ENCODE measurements at places on chromosomes 7 and 10. TPM values are rescaled to one million over a fixed set of nuclear protein-coding genes. Genes with fewer than 3 reads are reported as not detected.

- H3K36me3 ChIP-seq: no peaks in the 10 kb centered on the region
- H3K27me3 ChIP-seq: no peaks in the 10 kb centered on the region
- H3K4me1 ChIP-seq: no peaks in the 10 kb centered on the region
- no peak overlapping the region for H3K4me3 ChIP-seq
- H3K27ac ChIP-seq: no peak overlapping the region
- no peak for DNase-seq
Observed at GRCh38 chr7:70017357-70017756, 419.1 kb downstream of the AUTS2 start.

DNA sequence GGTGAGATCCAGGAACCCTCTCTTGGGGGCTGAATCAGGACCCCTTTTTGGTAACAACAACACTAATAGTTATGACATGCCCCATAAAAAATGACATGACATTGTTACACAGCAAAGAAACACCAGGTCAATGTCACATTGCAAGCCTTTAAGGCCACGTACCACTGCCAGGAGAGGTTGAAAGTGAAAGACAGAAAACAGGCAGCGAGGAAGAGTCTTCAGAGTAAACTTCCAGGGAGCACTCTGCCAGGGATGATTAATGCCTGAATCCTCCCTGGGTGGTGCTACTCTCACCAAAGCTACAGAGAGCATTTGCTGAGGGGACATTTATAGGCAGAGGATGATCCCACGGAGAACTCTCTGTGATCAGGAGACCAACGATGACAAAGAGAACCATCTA, 551.6 kb downstream of the CALN1 start:
- no peak overlapping the region for H3K4me3 ChIP-seq
- no peaks in the 10 kb centered on the region for H3K36me3 ChIP-seq
- no peaks in the 10 kb centered on the region for H3K4me1 ChIP-seq
- DNase-seq: no peak
- no peak overlapping the region for H3K27ac ChIP-seq

Gene CCL24
- not detected for polyA plus RNA-seq

GRCh38 chr7:99579956-99580777, 17.9 kb upstream of the TMEM225B start:
- DNase-seq: peak; percentile 45
- H3K27me3 ChIP-seq: no peaks in the 10 kb centered on the region
- peak overlapping the region; percentile 61 for H3K27ac ChIP-seq

Data from heart left ventricle (tissue), 16 donors.